NCI-H460 (cell line): ENCODE measurements at places on chromosomes 1 and 21.

DNA sequence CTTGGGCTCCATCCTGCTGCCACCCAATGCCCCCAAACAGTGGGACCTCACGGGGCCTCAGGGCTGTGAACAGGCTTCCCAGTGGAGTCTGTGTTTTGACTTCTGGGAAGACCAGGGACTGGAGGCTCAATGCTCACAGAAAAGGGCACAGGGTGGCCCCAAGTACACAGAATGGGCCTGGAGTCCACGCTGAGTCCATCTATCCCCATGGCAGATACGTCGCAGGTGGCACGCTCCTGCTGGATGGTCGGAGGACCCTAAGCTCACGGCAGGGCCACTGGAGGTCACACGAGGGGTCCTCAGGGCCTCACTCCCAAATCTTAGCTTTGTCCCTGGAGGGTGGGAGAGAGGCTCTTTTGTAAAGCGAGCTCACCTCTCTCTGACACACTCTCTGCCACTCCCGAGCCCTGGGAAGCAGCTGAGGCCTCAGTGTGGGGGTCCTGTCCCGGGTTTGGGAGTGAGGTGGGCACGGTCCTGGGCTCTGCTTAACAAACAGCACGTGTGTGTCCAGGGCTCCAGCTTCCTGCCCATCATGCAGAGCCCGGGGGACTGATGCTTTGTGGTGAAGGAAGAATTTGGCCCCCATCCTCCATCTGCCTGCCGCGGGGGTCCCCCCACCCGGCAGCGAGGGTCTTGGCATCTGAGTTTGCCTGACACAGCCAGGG is 27.2 kb upstream of the TTC34 start:
- DNase-seq = no peak

GRCh38 chr21:20308586-20309315 is 689.5 kb upstream of the NCAM2 start:
- DNase-seq = no peak

- DNase-seq = peak; percentile 64
Observed at GRCh38 chr21:15729674-15730483, at the start of gene USP25. Gene USP25 (plus strand): TSS chr21:15729982. CDS start chr21:15730394, 412 bp downstream.

DNA sequence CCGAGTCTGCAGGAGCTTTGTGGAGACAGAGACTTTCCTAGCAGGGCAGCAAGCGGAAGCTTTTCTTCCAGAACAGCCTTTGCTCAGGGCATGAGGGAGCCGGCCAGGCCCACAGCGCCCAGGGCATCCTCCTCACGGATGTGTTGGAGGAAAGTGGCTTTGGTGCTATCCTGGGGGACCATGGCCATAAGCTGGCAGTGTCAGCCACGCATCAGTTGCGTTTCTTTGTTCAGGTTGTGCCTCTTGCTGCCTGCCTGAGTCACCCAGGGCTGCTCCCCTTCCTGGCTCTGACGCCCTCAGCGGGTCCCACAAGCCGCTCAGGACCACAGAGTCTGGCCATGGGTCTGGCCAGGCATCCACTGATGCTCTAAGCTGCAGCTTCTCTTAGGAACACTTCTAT is 39.6 kb upstream of the PRSS38 start:
- DNase-seq = no peak

DNA sequence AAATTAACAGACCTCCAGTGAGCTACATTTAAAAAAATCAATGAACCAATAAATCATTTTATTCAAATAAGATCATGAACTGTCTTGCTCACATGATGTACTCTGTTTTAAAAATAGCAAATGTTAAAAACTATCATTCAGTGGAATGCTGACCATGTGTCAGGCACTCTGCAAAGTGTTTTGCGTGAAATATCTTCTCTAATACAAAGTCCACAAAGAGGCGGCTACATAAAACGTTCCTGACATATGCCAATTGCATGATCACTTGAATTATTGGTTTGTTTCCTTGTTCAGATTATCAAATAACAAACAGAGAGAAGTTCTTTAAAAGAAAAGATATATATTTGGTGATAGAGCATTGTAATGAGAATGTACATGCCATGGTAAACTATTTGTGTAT is 10.7 kb downstream of the FMO2 start:
- no peak for DNase-seq

- no peak for DNase-seq
Observed at GRCh38 chr21:45104560-45104959, 30.2 kb downstream of the ADARB1 start.

DNA sequence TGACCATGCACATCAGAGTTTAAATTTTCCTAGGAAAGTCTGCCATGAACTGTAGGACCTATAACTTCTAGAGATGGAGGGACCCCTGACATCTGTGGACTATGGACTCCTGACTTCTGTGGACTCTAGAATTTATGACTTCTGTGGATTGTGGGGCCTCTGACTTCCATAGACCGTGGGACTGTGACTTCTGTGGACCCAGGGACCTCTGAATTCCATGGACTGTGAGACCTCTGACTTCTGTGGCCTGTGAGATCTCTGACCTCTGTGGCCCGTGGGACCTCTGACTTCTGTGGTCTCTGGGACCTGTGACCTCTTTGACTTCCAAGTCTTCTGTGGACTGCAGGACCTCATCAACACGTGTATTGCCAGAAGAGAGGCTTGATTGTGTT is 36.7 kb downstream of the PEX14 start:
- no peak for DNase-seq

DNA sequence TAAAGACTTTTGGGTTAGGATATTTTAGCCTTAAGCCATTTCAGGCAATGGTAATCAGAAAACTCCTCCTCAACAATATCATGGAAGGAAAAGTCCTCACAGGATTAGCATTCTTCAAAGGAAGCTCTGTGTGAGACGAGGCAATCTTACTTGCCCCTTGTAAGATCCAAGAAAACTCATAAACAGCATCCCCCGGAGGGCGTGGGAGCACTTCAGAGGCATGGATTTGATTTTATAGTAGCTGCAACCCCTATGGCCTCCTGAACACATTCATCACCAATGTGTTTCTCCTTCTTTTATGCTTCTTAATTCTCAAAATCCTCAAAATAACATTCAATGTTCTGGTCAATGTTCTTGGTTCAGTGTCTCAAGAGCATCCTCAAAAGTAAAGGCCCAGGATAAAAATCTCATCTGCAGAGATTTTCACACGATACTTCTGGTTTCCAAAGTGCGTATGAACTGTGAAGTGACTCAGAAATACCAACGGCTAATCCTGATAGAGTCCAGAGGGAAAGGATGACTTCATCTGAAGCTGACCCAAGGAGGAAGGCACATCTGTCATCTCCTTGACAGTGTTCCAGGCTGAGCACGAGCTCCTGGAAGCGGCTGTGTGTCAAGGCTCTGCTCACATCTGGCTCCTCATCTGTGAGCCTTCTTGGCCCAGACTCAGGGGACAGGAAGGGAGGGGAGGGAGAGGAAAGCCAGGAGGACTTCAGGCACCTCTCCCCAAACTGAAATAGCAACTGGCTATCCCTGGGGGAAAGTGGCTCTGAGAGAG is 49.3 kb upstream of the PSEN2 start:
- DNase-seq = no peak

DNA sequence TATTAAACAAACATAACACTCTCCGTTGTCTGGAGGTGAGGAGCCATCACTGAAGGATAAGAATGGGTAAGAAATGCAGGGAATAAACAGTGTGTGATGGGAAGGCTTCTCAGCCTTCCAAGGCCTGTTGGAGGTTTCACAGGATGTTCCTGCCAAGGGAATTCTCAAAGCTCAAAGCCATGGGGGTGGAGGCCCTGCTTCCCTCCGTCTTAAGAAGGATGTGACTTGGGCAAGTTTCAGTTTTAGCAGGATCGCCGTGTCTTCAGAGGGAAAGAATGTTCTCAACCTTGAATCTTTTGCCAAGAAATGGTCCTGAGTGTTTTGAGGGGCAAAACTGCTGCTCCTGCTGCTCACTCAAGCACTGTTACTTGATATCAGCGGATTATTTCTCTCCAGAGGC is 41.7 kb upstream of the IL20 start:
- DNase-seq = no peak

GRCh38 chr1:178172939-178173338 is 79.0 kb downstream of the RASAL2 start:
- DNase-seq = no peak

DNA sequence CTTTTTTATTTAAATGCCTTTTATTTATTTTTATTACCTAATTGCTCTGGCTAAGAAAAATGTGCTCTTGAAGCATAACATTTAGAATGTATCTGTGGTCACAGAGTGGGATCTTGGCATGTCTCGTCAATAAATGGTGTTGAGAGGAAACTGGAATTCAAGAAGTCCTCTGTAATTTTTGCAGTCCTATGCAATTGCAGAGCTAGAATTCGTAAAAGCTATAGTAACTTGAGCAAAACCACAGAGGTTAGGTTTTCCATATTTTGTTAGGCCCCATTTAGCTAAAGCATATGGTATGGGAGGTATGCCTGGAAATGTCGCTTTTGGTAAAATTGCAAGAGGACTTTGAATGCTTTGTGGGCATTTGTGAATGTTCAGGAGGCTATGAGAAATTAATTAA is 466.7 kb upstream of the NFIA start:
- no peak for DNase-seq

- peak; percentile 45 for DNase-seq
Observed at GRCh38 chr1:196309386-196309785, 298.9 kb downstream of the KCNT2 start.

GRCh38 chr1:24888971-24889676 is 41.0 kb downstream of the RUNX3 start:
- DNase-seq = no peak

- peak; percentile 29 for DNase-seq
Observed at GRCh38 chr1:43879414-43879813, 54.2 kb upstream of the ARTN start.

GRCh38 chr1:20165522-20165951 is 20.4 kb upstream of the UBXN10 start:
- DNase-seq = no peak

DNA sequence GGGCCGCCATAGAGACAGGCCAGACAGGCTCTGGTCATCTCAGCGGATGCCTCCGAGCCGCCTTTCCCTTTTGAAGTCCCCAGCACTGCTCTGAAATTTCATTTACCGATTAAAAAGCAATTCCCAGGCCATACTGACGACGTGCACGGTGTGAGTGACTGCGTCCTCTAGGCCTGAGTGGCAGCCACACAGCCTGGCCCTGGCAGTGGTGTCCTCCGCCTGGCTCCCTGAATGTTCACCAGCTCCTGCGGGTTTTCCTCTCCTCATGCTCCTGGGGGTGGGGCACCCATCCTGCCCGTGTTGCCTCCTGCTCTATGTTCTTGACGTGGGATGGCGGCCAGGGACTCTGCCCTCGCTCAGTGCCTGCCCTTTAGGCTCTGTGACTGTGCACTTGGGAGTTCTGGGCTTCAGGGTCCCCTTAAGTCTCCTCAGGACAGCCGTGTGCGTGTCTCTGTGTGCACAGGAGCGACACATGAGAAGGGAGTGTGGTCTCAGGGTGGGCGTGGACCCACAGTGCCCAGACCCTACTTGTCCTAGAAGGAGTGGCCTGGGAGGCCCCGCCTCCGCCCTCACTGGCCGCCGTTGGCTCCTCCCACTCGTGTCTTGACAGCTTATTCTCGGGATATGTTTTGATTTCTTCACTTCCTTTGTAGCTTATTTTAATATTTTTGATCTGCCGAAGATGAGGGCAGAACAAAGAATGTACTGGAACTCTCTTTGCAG is 3.6 kb downstream of the SKI start:
- DNase-seq = no peak

GRCh38 chr21:37509802-37510393 is 143.3 kb downstream of the DYRK1A start:
- DNase-seq = no peak

DNA sequence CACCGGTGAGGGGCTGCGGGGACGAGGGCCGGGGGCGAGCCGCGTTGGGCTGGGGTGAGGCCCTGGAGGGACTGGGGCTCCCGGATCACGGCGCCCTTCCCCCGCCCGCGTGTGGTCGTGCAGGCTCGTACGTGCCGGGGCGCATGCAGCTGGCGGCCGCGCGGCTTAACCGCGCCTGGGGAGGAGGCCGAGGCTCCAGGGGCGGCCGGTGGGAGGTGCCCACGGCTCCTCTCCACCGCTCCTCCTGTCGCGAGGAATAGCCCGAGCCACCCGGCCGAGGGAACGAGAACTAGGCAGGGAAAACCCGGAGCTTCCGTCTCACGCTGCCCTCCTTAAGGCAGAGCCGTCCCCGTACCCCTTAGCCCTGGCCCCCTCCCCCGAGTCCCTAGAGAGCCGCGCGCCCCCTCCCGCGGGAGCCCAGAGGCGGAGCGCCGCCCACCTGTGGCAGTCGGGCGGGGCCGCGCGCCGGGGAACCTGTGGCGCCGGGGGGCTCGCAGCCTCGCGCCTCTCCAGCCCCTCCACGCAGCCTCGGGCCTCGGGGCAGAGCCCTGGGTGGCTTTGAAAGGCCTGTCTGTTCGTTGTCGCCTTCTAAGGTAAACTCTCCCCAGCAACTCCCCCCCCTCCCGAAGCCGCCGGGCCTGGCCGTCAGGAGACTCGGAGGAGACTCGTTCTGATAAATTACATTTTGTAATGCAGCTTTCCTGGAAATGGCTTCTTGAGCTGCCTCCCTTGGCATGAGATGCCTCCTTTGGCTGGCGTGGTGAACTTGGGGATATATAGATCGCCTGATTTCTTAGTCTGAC is 746 bp downstream of the AK4 start:
- DNase-seq = no peak

DNA sequence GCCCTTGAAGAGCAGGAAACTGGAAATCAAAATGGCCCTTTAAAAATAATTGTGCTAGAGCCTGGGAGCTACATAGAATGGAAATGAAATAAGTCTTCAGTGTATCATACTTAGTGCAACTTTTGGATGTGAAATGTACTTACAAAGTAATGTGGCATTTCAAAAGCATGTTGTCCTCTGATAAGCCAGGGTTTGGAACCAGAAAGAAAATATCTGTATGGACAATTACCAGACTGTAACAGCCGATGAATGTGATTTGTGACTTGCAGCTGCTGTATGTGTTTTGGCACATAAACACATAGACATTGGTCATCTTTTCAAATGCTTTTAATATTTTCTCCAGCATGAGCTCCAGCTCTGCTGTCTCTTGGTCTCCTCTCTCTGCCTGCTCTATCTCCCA is 546.4 kb downstream of the OMA1 start:
- no peak for DNase-seq

DNA sequence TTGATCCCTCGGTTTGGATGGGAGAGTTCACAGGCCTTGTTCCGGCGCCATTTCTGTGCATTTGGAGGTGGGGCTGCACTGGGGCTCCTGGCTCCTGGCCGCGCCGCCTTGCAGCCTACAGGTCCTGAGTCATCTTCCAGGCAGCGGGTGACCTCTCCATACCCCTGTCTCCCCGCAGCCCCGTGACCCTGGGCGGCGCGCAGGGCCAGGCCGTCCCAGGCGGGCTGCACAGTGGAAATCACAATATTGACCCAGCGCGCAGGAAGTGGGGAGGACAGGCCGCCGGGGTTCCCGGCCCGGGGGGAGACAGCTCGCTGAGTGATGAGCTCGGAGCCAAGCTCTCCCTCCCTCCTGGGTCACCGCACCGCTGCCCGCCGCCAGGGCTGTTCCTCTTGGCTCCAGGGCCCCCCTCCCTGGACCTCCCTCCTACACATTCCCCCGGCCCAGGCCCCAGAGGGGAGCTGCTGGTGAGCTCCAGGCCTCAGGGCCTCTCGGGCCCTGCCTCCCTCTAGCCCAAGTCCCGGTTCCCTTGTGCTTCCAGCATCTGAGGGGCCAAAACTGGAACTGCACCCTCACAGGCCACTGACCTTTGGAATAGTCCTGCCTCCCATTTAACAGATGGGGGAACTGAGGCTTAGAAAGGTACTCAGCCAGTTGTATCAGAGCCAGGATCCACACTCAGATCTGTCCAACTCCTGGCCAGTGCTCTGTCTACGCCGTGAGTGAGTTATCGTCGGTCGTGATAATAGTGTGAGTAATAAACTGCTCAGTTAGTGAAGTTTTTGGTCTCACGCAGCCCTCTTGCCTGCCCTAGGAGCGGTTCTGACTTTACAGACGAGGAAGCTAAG is 142.9 kb upstream of the WNT4 start:
- DNase-seq = no peak

GRCh38 chr1:42173961-42174735 is 9.6 kb upstream of the GUCA2A start:
- no peak for DNase-seq
